Stimulated activated CD8-positive, alpha-beta memory T cell treated with anti-CD3 and anti-CD28 coated beads, Interleukin-12 subunit alpha, Interleukin-12 subunit beta, amount 100 ng/mL, for 4 hours (primary cell): ENCODE measurements at places on chromosomes 13 and 19.
A peak's percentile ranks its signal among the peaks of the same experiment; 100 is the strongest.

DNA sequence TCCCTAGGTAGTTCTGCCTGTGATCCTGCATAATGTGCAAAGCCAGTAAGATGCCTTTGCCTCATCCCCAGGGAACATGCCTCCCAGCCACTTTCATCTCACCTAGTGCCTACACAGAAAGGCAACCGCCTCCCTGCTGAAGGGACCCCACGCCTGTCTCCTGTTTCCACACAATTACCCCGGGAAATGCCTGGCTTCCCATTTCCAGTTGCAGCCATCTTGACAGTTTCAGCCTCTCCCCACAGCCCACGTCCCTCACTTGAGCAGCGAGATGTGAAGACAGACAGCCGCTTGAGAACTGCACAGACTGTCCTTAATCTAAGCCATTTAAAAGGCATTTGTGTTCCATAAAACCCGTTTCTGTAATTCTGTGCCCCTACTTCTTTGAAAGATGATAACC lies 4.7 kb upstream of the UQCRFS1 start:
- no peak for DNase-seq

- no peak for DNase-seq
These were observed 27.3 kb downstream of the COG6 start for GRCh38 chr13:39682788-39683187.

GRCh38 chr19:7415163-7415856 lies 66.6 kb downstream of the ARHGEF18 start:
- no peak for DNase-seq

- no peak for DNase-seq
These were observed 807.1 kb downstream of the DIAPH3 start for GRCh38 chr13:59356607-59357006.

DNA sequence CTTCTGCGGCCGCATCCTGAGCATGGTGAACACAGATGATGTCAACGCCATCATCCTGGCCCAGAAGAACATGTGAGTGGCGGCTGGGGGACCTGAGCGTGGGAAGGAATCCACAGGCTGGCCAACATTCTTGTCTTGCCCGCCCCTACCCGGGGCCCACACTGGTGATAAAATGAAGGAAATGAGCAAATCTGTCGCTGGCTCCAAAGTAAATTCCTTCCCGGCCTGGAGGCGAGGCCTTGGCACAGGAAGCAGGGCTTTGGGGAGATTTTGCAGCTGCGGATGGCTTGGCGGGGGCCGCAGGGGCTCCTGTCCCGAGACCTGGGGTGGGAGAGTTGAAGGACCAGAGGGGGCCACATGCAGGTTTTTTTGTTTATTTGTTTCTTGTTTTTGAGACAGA lies 4.4 kb downstream of the KXD1 start:
- no peak for DNase-seq

- DNase-seq: no peak
These were observed 964.8 kb downstream of the PCDH9 start for GRCh38 chr13:66265371-66265770.

GRCh38 chr13:66618702-66619101 lies 611.4 kb downstream of the PCDH9 start:
- no peak for DNase-seq

GRCh38 chr19:8243146-8243545 lies 34.0 kb downstream of the CERS4 start:
- no peak for DNase-seq

DNA sequence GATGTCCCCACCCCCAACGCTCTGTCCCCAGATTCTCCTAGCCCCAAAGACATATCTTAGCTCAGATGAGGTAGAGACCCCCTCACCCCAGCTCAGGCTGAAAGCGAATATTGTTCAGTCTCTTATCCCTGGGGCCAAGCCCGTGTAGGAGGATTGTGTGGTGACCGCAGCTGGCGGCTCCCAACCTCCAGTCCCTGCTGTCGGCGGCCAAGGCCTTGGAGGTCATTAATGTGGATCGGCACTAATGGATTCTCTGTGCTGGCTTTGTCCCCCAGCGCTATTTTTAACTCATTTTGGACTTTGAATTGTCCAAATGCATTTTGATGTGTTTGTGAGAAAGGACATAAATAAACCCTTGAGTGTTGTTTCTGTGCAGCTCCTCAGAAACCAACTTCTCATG lies 124.2 kb downstream of the UQCRFS1 start:
- DNase-seq: no peak

DNA sequence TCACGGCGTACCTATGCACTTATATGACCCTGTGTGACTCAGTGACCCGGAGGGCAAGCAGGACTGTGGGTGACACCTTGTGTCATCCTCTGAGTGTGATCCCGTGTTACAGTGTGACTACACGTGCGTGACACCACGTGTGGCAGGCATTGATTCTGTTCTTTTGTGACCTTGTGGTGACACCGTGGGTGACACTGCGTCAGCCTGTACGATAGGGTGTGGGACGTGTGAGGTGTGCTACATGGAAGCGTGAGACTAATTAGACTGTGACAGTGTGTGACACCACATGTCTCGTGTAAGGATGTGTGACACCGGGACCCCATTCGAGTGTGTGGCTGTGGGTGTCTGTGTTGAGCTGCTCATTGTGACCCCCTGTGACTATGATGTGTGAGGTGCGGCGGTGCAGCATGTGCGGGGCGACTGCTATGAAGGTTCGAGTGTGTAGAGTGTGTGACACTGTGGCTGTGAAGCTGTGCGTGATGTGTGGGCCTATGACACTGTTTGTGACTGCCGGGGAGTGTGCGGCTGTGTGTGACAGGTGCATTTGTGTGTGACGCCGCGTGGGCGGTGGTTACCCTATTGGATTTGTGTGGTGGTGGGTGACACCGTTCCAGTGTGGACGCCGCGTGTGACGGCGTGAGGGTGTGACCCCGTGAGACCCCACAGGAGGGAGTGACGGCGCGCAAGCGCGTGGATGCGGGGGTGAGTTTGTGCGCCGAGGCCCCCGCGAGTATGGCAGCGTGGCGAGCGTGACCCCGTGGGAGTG lies 399 bp upstream of the SPTBN4 start:
- peak; percentile 74 for DNase-seq

- DNase-seq: no peak
These were observed 11.6 kb downstream of the GJB2 start for GRCh38 chr13:20181188-20181587.

DNA sequence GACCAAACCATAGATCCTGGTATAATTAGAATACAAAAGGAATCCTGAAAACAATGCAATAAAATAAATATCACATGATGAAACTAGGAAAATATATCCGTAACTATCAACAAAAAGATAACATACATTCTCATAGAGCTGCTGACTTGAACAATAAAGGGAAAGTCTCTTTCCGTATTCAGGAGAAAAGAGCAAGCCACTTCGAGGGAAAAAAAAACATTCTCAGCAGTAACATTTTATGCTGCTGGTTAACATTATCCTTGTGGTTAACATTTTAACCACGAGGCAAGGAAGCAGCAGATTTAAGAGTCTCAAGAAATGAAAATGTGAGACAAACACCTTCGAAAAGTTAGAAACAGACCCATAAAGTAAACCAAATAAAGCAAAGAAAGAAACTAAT lies 25.8 kb downstream of the NALCN start:
- no peak for DNase-seq

DNA sequence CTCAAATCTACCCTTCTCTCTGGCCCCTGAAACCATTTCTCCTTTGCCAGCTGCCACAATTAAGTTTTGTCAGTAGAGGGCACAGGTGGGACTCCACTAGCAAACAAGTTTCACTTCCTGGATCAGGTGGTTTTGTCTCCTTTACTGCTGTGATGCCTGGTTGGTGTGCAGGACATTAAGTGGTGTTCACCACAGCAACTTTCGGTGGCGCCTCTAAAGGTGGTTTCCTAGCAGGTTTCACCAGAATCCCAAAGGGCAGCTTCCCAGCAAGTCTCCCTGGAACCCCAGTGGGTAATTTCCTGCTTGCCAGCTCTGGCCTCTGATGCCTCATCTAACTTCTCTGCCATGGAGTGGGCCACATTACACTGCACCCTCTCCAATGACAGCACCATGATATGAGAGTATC lies 16.6 kb downstream of the MED4 start:
- DNase-seq: no peak

DNA sequence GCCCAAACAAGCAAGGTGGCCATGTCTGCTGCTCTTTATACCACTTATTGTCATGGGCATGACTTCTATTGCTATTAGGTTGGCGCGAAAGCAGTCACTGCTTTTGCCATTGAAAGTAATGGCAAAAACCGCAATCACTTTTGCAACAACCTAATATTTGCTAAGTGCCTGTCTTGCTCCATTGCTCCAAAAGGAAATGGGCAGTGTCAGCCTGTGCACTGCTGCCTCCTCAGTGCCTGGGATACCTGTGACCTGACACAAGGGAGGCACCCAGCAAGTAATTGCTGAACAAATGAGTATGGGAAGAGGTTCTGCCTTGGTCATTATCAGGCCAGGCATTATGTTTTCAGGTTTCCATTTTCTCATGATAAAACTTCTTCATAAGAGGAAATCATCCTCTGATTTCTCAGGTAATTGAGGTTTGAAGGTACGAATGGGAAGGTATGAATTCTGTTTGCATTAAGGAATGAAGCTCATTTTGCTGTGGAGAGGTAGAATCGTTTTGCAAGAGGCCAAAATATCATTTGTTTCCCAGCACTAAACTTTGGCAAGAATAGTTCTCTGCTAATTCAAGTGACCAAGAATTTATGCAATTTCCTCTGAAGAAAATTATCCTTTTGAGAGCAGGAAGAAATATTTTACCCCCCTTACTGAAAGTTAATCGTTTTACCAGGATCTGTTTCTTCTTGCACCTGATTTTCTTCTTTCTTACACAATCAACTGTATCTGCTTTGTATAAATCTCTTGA lies 128.4 kb upstream of the SPRY2 start:
- no peak for DNase-seq

- DNase-seq: no peak
These were observed 267.4 kb downstream of the PCDH20 start for GRCh38 chr13:61148211-61148610.

GRCh38 chr19:51567583-51567982 lies 3.5 kb upstream of the ZNF175 start:
- no peak for DNase-seq

GRCh38 chr13:73440296-73440895 lies 381.6 kb downstream of the KLF5 start:
- DNase-seq: no peak

GRCh38 chr13:81171065-81171647 lies 830.2 kb upstream of the SPRY2 start:
- DNase-seq: no peak

GRCh38 chr13:50726164-50726563 lies 117.3 kb downstream of the DLEU7 start:
- no peak for DNase-seq

- DNase-seq: no peak
These were observed 44.8 kb downstream of the C13orf42 start for GRCh38 chr13:51066091-51066831.

- no peak for DNase-seq
These were observed 158.8 kb downstream of the RGCC start for GRCh38 chr13:41616151-41616550.

GRCh38 chr13:20824762-20825476 lies 51.2 kb upstream of the EEF1AKMT1 start:
- no peak for DNase-seq

- DNase-seq: no peak
These were observed 303.4 kb downstream of the SPRY2 start for GRCh38 chr13:80037505-80037888.

GRCh38 chr19:29700498-29700897 lies 14.6 kb downstream of the C19orf12 start:
- DNase-seq: no peak

GRCh38 chr19:6297202-6297601 lies 17.4 kb upstream of the MLLT1 start:
- DNase-seq: no peak

DNA sequence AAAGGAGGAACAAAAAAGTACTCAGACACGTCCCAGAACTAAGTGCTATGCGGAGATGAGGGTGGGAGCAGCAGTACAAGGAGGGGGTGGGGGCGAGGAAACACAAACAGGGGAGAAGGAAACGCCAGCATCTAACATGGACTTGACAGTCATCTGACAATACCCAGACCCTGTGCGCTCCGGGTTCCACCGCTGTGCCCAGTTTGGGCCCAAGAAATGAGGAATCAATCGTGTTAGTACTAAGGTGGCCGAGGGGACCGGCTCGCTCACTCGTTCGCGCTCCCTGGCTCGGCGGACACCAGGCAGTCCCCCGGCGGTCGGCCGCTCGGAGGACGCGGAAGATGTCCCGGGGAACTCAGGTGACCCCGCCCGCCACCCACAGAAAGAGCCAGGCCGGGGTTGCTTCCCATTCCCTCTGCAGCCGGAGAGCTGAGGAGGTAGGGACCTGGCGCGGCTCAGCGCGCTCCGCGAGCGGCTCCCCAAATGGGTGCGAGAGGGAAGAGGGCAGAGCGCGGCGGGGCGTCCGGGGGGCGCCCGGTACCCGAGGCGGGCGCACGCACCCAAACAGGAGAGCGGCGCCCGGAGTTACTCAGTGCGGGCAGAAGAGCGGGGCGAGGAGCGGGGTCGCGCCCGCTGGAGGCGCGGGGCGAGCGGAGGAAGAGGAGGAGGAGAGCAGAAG lies 616 bp downstream of the TSHZ3 start:
- no peak for DNase-seq

GRCh38 chr13:50914848-50915247 lies 5.3 kb downstream of the RNASEH2B start:
- no peak for DNase-seq

GRCh38 chr19:1863328-1863637 lies at the start of gene KLF16:
Gene KLF16, minus strand, starts transcription at chr19:1863579. Its CDS starts 82 bp downstream, at chr19:1863497.
- no peak for DNase-seq

- no peak for DNase-seq
These were observed 25.2 kb upstream of the ZNF845 start for GRCh38 chr19:53308339-53308811.

DNA sequence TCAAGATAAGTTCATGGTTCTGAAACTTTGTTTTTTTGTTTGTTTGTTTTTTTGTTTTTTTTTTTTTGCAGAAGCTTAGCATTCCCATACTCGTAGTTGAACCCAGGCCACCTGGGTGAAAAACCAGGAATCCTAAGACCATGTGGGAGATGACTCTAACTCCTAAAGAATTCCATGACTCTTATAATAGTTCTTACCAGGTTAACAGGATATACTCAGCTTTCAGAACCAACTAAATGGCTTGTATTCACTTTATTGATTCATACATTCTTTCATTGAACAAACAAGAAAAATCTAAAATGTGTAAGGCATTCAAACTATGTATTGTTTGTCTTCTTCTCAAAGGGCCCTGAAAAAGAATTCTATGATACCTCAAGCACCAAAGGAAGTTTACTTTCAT lies 40.5 kb upstream of the KLF5 start:
- DNase-seq: no peak

DNA sequence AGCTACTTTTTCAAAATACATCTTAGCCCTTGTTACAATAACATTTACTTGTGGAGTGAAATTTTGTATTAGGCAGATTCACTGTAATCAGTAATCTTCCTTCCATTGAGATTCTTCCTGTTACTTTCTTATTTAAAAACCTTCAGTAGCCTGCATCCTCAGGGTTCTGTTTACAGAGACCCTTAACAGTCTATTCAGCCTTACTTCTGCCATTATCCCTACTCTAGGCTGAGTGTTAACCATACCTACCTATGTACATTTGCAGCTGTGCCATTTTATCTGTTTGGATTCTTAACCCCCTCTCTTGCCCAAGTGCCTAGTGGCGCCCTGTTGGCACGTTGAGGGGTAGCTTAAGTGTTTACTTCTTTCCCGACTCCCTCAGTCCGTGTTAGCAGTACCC lies 71.9 kb downstream of the LRCH1 start:
- DNase-seq: no peak
